ENCODE measurements at places on chromosomes 2 and 18.

DNA sequence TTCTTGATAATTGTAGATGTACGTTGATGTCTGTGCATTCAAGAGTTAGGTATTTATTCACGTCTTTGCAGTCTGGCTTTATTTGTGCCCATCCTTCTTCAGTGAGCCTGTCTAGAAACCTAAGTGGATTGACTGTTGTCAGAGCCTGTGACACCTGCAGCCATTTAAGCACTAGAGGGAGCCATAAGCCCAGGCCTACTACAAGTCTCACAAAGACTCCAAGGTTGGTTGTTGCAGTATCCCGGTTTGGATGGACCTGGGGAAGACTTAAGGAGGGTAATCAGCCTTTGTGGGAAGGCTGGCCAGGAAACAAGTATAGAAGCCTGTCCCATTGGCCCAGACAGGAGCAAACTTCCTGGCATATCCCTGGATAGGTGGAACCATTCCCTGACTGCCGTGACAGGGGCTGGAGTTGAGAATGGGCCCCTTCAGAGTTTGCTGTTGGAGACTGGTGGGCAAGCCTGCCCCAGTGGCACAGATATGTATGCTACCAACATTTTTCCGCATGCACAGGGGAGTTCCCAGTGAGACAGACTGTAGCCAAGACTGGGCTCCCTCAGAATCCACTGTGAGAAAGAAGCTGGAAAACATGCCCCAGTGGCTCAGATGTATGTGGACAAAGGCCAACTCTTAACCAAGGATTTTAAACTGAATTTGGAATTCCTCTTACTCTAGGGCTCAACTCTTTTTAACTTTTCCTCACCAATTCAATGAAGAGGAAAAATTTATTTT lies 9.3 kb upstream of the LRRC30 start:
- no peak overlapping the region for H3K27ac ChIP-seq

GRCh38 chr2:148455791-148456190 lies 188.8 kb upstream of the EPC2 start:
- H3K27ac ChIP-seq: no peak overlapping the region
- no peak overlapping the region for H3K4me3 ChIP-seq
- H3K4me1 ChIP-seq: peaks cover 16% of the 10 kb centered on the region
- H3K27me3 ChIP-seq: no peaks in the 10 kb centered on the region
- DNase-seq: no peak
- H3K36me3 ChIP-seq: no peaks in the 10 kb centered on the region

DNA sequence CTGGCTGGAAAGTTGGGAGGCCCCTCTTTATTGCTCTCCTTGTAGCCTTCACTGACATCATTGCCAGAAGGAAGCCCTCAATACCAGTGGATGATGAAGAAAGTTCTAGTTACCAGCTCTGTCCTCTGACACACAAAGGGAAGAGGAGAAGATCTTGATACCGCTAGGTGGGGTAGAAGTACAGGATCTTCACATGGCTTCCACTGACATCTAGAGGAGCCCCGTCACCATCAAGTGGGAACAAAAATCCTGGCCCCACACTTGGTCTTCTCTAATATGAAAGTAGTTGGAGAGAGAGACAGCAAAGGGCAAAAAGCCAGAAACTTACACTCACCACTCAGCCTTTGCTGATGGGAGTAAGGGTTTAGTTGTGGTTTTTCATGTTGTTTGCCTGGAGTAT lies 12.4 kb downstream of the XIRP2 start:
- DNase-seq: no peak
- peaks cover 7% of the 10 kb centered on the region for H3K27me3 ChIP-seq
- no peak overlapping the region for H3K4me3 ChIP-seq
- no peak overlapping the region for H3K27ac ChIP-seq
- no peaks in the 10 kb centered on the region for H3K4me1 ChIP-seq
- no peaks in the 10 kb centered on the region for H3K36me3 ChIP-seq

- H3K36me3 ChIP-seq: no peaks in the 10 kb centered on the region
- no peak for DNase-seq
- no peak overlapping the region for H3K27ac ChIP-seq
- H3K4me3 ChIP-seq: no peak overlapping the region
- no peaks in the 10 kb centered on the region for H3K27me3 ChIP-seq
- H3K4me1 ChIP-seq: peaks cover 4% of the 10 kb centered on the region
These were observed 9.3 kb downstream of the ALPK2 start for GRCh38 chr18:58619596-58619930.

Measured in osteocyte (in vitro differentiated cells).